Thyroid gland (tissue), 4 donors: ENCODE measurements at places on chromosomes 7 and 10. TPM values are rescaled to one million over a fixed set of nuclear protein-coding genes. Genes with fewer than 3 reads are reported as not detected.

OPN1SW gene
- total RNA-seq: not detected

TAS2R41 gene
- not detected for total RNA-seq

CEP55 gene
- total RNA-seq: 1.0 TPM

TUBAL3 gene
- total RNA-seq: 1.1 TPM

WDR86 gene
- 133 TPM for total RNA-seq

PPP1R17 gene
- total RNA-seq: not detected

ITPRID1 gene
- total RNA-seq: not detected

LDB3 gene
- total RNA-seq: 1.5 TPM

MOSPD3 gene
- 12.2 TPM for total RNA-seq

IKZF5 gene
- total RNA-seq: 11.5 TPM

TEX36 gene
- not detected for total RNA-seq

CPXM2 gene
- 6.3 TPM for total RNA-seq

MAPK8 gene
- total RNA-seq: 76.2 TPM

LMOD2 gene
- total RNA-seq: not detected

CFAP46 gene
- 3.6 TPM for total RNA-seq

PRR15 gene
- total RNA-seq: 1.2 TPM

PRKCQ gene
- 24.2 TPM for total RNA-seq

CAMK2B gene
- 18.1 TPM for total RNA-seq
